Fibroblast of villous mesenchyme (primary cell): ENCODE measurements at places on chromosomes 4 and X.

DNA sequence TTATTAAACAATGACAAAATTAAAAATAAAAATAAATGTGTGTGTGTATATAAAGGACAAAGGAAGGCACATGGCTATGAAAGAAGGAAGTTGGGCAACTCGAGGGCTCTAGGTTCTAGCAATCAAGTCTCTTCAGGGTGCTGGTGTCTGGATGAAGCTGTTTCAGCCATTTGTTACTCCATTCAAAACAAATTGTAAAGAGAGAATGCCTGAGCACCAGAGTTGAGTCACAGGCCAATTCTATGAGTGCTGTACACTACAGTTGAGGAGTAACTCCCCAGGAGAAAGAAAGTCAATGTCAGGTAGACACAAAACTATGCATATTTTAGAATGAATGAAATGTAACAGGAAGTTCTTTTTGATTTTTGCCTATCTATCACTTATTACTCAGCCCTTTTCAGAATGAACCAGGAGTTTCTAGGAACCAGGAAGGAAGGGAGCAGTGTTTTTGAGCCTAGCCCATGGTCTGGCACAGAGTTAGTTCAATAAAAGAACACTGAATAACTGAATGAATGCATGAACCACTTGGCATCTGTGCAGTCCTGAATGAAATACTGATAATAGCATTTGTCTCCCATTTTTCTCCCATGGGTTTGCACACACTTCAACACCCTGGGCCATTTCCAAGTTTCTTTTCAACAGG is 151.7 kb upstream of the CPEB2 start:
- no peak for DNase-seq

DNA sequence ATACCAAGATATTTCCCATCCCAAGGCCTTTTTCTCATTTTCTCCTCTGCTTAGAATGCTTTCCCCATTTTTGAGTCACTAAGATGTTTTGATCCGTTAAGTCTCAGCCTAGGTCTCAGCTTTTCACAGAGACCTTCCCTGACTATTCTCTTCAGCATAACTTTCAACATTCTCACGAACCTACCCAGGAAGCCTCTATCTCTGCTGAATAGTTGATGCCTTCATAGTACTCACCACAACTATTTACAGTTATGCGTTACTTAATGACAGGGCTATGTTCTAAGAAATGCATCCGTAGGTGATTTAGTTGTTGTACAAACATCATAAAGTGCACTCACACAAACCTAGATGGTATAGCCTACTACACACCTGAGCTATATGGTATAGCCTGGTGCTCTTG is 64.5 kb downstream of the ARL9 start:
- DNase-seq: peak; percentile 43

GRCh38 chrX:150848914-150849365 is 49.5 kb downstream of the CD99L2 start:
- no peak for DNase-seq

DNA sequence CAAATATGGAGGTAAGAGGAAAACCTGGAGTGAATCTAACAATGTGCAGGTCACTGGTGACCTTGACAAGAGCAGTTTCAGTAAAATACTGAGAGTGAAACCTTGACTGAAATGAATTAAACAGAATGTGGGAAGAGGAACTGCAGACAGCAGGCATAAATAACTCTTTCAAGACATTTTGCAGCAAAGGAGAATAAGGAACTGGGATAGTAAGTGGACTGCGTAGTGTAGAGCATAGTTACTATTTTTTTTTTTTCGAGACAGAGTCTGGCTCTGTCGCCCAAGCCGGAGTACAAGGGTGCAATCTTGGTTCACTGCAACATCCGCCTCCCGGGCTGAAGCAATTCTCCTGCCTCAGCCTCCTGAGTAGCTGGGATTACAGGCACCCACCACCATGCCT is 24.0 kb downstream of the RBMX start:
- no peak for DNase-seq
